ENCODE measurements at places on chromosomes 11 and 22.

DNA sequence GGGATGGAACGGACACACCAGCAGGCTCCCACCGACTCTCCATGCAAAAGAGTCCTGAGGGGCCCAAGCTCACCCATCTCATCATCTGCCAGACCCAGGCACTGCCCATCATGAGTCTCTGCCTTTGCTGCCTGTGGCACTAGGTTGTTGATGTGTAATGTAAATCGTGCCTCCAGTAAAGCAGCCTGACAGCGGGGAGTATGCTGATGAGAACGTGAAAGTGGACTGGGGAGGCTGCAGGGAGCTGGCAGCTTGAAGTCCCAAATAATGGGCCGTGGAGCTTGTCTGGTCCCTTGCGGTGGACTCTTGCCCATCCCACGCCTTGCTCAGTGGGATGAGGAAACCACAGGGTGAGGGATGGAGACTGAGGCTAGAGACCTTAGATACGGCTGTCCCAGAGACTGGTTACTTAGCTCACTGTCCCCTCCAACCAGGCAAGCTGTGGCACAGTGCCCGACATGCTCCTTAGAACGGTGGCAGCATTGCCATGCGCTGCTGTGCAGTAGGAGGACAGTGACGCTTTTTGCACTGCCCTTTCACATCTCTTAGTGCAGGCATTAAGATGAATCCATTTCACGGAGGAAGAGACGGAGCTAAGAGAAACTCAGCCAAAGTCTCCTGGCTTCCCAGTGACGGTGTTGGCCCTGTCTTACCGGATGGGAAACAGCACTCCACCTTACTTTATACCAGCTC is 39.6 kb upstream of the PLET1 start:
- no peak for DNase-seq

- DNase-seq = no peak
These were observed 51.9 kb downstream of the TEAD1 start for GRCh38 chr11:12725863-12726682.

- DNase-seq = no peak
These were observed 12.6 kb downstream of the ZDHHC5 start for GRCh38 chr11:57680552-57680874.

GRCh38 chr11:123904932-123905331 is 3.0 kb downstream of the OR8D4 start:
- DNase-seq = no peak

- DNase-seq = no peak
These were observed 55.9 kb upstream of the NUP160 start for GRCh38 chr11:47904048-47904447.

GRCh38 chr11:16052750-16053149 is 303.6 kb downstream of the SOX6 start:
- no peak for DNase-seq

DNA sequence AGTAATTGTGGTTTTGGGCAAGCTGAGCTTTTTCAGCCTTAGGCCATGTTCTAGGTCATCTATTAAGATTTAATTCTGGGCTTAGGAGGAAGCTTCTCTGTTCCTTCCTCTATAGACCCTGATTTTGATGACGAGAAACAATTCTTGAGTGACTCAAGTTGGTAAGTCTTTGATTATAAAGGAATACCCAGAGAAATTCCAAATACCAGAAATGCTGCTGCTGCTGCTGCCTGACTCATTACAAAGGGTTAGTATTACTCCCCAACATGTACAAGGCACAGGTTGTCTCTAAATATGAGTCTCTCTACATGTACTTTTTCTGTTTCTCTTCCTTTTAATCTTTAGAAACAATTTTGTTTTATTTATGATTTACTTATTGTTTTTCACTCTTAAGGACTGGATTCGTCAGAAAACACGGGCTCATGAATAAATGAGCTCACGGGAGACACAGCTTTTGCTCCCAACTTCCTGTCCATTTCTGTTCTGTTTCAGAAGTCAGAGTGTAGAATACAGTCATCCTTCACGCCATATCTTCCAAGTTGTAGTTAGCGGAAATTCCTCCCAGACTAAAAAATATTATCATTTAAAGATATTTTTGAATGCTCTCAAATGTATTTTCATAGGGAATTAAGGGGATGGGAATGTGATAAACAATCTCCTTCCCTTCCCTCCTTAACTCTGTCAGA is 31.8 kb upstream of the RBMXL2 start:
- DNase-seq = no peak

- no peak for DNase-seq
These were observed 573 bp downstream of the STK33 start for GRCh38 chr11:8593455-8593854.

- DNase-seq = no peak
These were observed 21.5 kb downstream of the OTUB1 start for GRCh38 chr11:64007629-64008282.

GRCh38 chr11:68206211-68206610 is 6.9 kb downstream of the KMT5B start:
- no peak for DNase-seq
